ENCODE measurements at places on chromosomes 5 and 9.

GRCh38 chr5:32542216-32543059, 42.9 kb upstream of the SUB1 start:
- no peak for DNase-seq

DNA sequence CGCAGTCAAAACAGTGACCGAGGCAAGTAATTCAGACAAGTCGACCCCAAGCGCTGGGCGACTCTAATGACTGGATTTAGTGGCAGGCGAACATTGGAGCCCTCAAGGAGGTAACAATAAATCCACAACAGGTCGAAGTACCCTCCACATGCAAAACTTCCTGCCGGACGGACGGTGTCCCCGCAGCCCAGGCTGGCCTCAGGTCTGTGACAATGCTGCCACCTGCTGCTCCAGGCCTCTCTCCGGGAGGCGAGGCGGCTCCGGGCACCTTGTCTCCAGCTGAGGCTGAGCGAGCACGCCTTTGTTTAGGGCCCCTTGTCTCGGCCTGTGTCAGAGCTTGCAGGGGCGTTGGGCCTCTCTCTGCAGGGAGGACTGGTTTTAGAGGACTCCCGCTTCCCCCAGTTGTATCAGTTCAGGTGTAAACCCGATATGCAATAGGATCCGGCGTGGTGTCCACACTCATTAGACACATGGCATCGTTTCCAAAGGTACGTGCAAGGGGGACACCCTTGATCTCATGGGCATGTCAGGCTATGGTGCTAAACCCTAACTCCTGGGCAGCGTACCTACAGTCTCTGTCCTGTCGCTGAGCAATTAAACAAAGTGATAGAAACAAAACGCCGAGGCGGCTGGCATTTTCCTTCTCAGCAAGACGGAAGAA, 628.0 kb upstream of the ADAMTS16 start:
- DNase-seq: peak; percentile 82

DNA sequence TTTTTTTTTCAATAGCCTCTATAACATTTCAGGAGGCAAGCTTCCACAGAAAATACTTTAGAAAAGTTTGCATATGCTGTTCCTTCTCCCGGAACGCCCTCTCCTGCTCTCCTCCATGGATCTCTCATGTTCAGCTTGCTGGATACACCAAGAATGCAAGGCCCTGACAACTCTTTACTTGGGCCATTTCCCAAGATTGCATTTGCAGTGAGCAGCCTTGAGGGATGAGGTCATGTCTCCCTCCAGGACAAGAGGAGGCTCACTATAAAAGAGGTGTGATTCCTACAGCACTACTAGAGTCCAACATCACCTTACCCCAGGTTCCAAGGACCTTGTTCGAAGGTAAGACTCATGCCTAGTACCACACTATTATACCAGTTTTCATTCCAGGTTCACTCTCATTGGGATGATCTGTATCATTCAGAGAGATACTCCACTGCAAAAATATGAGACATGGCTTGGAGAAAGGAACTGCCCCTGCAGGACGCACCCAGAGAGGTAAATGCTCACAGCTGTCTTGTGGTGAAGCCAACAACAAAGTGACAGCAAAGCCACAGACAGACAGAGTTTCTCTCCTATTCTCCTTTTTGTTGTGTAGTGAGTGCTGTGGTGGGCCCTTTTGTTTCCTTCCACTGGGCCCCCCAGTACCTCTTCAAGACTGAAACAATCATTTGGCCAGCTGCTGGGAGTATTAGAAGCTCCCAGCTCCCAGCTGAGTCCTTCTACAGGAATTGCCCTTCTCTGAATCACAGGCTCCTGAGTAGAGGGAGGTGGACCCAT, 151.7 kb upstream of the ZNF366 start:
- no peak for DNase-seq

GRCh38 chr5:159094745-159095144, 5.0 kb downstream of the EBF1 start:
- DNase-seq: no peak

DNA sequence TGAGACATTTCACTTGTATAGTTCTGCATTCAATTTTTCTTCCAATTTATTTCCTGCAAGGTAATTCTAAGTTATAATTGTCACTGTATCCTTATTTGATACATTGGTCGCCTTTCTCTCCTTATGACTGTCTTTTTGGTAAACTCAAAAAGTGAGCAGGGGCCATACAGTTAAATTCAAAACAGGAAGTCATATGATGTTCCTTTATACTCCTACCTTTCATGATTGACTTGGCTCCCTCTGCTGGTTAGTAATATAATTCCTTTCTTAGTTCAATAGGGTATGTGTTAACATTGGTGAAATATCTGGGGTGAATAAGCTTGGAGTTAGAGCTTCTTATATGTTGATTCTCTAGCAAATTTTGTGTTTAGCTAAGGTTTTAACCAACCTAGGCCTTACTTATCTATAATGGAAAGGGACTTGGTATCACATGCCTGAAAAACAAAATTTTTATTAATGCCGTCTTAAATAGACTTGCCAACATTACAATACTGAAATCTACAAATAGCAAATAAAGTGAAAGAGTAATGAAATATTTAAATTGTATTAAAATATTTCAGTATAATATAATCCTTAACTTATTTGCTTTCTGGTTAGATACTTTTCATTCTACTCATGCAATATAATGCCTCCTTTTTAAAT, 6.0 kb upstream of the NIPBL start:
- no peak for DNase-seq

- DNase-seq: peak; percentile 59
Measured at GRCh38 chr5:170597872-170598271, 94.1 kb downstream of the KCNIP1 start.

DNA sequence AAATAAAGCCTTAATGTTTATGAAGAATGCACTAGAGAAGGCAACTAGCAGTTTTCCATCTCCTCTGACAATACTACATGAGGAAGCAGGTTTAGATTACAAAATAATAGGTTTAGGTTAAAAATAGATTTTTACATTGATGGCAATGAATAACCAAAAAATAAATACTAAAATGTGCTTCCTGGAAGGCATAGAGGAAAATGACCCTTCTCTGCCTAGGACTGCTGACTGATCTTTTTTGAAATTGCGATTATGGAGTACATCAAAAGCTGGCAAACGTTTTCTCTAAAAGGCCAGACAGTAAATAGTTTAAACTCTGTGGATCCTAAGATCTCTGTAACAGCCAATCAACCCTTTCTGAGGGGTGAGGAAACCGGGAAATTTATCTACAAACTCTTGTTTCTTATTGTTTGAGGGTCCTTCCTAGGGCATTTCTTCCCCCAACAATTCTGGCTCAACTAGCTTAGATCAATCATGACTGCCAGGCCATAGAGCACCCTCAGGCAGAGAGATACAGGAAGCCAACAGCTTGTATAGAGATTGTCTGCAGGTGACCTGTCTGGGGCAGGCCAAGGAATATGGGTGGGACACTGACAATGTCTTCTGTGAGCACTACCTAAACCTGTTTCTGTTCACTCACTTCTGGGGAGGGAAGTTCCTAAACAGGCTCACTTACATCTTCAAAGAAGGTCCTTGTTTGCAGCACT, 67.3 kb downstream of the MROH2B start:
- no peak for DNase-seq

- DNase-seq: peak; percentile 66
Measured at GRCh38 chr9:113963017-113963620, 87.0 kb downstream of the ZNF618 start.
